Stimulated activated CD8-positive, alpha-beta memory T cell treated with anti-CD3 and anti-CD28 coated beads, Interleukin-4, amount 100 ng/mL, for 24 hours (primary cell): ENCODE measurements at places on chromosomes 6 and 20.
A peak's percentile ranks its signal among the peaks of the same experiment; 100 is the strongest.

DNA sequence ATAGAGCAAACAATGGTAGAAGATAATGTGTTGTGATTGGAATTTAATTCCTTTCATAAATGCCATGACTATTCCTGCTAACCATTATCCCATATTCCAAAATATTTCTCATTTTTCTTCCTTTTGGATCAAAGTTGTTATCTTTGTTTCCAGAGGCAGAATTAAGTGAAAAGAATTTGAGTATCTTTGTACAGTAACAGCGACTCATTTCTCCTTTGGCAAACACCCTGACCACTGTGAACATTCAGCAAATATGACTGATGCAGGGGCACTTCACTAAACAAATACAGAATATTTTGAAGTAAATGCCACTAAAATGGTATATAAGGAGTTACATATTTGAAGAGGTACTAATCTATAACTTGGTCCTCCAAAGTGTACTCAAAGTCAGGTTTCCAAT is 105.0 kb upstream of the LAMP5 start:
- no peak for DNase-seq

DNA sequence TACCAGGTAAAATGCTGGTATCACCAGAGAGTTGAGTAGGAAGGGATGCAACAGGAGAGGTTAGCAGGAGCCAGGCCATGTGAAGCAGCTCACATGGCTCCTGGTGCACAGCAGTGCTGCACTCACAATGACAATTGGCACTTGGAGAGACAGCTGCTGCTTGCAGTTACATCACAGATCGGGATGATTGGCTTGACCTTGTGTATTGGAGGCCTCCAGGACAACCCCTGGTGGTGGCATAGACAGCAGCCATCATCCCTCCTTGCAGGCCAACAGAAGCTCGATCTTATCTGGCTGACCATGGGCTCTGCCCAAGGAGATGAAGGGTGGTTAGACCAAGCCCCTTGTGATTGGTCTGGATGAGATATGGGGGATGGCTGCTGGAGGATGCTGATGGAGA is 73.0 kb downstream of the EYA2 start:
- DNase-seq: no peak

GRCh38 chr6:64170316-64170715 is 534.7 kb downstream of the PHF3 start:
- DNase-seq: no peak

DNA sequence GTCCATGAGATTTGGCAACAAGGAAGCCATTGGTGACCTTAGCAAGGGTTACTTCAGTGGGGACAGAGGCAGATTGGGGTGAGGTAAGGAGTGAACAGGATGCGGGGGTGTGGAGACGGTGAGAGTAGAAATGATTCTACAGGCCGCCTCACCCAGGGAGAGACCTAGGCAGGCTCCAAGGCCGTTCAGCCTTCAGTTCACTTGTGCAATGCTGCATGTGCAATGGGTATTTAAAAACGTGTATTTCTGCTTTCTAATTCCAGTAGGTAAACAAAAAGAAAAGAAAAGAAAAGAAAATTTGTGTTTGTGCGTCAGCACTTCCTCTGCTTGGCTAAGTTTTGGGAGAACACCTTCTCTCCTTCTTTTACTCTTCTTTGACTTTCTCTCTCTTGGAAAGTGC is 56.8 kb downstream of the BANF2 start:
- no peak for DNase-seq

- no peak for DNase-seq
Measured at GRCh38 chr6:125924697-125925358, 31.7 kb upstream of the HINT3 start.

DNA sequence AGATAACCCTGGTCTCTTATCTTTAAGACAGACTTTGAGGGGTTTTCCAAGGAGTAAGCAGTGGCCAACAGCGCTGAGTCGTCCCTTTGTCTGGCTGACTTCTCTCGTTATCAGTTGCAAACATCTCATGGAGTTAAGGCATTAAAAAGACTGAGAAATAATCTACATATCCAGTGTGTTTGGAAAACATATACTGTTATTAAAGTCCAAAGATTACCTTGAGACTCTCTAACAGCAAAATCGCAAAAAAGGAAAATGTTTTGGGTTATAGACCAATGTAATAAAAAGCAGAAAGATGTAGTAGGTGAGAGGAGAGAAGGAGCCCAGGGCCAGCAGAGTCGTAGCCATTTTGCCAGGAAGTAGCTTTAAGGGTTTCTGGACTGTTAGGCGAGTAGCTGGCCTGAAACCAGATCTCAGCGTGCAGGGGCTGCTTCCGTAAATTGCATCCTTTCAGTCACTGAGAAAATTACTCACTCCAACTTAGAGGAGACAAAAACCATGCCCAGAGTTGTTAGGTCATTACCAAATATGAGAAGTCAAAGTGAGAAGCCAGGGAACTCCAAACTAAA is 24.6 kb downstream of the MYLK4 start:
- DNase-seq: no peak

- peak; percentile 13 for DNase-seq
Measured at GRCh38 chr6:116371120-116371917, 572 bp downstream of the DSE start.

GRCh38 chr20:5843054-5843592 is 92.9 kb downstream of the SHLD1 start:
- no peak for DNase-seq

- DNase-seq: no peak
Measured at GRCh38 chr6:125955973-125956372, 597 bp upstream of the HINT3 start.

GRCh38 chr6:90222724-90223198 is 73.9 kb downstream of the BACH2 start:
- no peak for DNase-seq

DNA sequence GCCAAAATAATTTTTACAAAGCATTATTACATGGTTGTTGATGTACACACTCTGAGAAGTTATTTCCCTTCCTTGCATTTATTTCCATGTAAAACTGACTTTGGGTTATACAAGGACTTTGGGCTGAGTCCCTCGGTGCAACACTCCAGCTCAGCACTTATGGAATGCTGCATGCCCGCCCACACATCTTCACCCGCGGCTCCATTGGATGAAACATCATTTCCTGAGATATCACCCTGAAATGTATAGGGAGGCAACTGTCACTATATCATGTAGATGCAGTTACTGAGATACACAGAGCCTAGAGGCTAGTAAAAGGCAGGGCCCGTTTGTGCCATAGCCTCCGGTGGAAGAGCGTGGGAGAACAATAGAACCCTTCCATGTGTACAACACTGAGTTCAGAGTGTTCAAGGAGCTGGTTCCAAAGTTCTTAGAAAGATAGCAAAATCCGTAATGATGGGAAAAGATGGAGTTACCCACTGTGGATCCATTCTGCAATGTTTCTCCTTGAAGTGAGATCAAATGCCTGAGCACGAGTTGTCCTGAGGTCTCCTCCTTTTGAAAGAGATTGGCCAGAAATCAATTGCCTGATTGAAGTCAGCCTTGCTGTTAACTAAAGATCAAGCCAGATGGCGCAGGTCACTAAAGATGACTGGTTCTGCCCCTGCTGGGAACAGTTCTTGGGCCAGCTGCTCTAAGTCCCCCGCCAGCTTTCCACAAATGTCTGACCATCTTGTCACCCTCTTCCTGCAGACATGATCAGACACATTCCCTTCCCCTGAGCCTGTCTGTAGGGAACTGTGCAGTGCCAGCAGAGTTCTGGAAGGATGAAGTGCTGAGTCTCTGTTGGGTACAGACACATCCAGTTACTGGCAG is 100.9 kb upstream of the IYD start:
- no peak for DNase-seq

DNA sequence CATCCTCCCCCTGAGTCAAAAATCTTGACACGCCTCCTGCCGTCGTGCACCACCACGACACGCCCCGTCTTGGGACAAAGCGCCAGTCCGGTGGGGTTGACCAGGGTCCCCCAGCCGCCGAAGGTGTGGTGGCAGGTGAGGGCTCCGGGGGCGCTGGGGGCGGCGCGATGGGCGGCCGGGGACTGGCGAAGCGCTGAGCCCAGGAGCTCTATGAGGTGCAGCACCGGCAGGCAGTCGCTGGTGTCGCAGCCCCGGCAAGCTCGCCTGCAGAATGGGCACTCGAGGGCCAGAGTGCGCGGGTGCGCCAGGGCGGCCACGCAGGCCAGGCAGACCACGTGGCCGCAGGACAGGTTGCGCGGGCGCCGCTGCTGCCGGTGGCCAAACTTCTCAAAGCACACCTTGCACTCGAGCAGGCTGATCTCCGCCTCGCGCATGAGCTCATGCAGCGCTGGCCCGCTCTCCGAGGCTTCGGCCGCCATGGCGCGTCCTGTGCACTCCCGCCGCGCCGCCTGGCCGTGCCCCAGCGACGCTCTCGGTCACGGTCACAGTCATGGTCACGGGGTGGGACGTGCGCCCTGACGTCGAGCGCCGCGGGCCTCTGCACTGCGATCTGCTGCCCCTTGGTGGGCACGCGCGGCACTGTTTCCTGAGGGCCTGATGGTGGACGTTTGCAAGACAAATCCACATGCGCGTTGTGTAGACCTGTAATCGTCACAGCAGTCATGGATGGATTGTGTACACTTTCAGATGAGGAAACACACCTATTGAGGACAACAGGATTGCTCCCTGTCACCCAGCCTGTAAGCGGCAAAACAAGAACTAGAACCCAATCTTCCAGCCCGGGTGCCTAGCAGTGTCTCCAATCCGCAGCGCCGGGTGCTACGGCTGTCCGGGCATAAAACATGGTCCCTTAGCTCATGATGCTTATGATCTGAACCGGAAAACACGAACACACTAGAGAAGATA is at the start of gene NHLRC1:
Gene NHLRC1, minus strand, starts transcription at position 550 of the 966 bp plus-strand sequence. Its CDS starts 71 bp downstream, at position 479.
- DNase-seq: peak; percentile 66

DNA sequence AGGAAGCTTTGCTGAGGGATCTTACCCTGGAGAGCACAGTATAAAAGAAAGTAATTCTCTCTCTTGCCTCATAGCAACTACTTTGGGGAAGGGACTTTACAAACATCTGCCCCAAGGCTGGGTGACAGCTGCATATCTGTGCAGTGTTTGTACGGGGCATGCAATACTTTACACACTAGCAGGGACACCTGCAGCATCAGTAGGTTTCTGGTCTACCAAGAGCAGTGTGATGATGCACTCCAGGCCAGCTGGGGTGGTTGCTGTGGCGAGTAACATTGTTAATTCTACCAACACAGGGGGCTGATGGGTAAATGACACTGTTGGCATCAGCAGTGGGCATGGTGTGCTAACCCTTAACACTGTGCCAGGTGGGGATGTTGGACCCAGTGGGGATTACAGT is 48.0 kb downstream of the ADTRP start:
- no peak for DNase-seq

- no peak for DNase-seq
Measured at GRCh38 chr6:116536216-116536621, 9.3 kb downstream of the TRAPPC3L start.

DNA sequence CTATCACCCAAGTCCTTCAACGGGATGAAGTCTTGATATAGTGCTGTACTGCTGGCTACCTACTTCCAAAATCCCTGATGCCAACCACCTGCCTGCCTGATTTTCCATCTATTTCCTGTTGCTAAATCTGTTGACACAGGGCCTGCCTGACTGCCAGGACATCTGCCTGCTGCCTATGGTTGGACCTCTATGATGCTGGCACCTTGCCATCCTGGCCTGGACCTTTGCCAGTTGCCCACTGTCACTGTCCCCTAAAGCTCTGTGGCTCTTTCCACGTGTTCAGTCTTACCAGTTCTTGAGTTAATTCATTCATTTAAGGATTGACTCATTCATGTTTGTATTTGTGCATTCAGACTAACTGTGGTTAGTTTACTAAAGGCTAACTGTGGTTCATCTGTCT is 9.2 kb upstream of the RGS17 start:
- no peak for DNase-seq

DNA sequence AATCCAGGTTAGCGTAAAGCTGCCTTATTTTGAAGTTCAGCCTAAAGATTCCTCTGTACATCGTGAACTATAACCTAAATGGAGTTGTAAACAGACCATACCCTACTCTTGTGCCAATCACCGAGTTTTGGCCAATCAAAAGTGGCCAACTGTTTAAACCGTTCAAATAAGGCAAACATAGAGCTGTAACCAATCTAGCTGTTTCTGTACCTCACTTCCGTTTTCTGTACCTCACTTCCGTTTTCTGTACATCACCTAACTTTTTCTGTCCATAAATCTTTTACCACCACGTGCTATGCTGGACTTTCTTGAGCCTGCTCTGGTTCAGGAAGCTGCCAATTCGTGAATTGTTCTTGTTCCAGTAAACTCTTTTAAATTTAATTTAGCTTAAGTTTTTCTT is 39.7 kb downstream of the LBP start:
- no peak for DNase-seq

GRCh38 chr6:168035661-168036545 is 38.4 kb downstream of the KIF25 start:
- no peak for DNase-seq

DNA sequence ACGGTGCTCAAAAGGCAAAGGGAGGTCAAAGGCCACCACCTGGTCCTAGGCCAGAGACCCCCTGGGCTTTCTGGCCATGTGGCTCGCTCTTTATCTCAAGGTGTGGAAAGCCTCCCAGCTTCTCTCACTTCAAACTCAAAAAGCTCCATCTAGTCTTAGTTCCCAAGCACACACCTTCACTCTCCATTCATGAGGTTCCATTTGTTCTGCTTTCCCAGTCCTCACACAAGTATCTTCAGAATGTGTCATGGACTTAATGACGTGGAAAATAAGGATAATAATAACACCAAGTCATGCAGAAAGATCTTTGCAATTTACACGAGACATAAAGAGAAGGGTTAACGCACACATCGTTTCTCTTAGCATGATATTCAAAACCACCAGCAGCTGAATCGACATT is 219.3 kb downstream of the GMDS start:
- no peak for DNase-seq

DNA sequence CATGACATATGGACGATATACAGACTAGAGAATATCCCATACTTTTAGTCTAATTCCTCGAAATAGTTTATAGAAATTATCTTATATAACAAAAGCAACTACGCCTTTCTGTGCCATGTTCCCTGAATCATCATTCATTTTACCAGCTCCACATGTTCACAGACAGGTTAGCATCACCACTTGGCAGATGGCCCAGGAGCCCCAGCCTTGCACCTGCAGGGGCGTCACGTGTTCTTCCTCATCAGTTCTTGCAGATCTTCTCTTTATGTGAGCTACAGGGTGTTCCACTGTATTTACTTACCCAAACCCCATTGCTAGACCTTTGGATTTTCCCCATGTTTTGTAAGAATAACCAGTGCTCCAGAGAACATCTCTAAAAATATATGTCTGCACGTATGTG is 12.6 kb upstream of the BNIP5 start:
- DNase-seq: no peak

DNA sequence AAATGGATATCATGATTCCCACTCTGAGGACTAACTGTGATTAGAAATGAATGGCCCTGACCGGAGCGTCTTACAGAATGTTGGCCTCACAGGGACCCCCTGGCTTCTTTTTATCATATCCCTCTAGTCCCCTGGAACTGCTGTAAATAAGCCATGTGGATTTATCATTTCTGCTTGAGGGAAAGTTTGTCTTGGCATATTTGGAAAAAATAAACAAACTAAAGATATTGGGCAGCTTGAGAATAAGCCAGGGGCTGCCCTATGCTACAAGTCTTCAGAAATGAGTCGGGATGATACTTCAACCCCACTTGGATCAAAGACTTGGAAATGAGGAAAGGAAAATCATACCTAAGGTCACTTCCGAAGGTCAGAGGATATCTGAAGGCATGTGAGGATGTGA is 179.1 kb downstream of the THBS2 start:
- DNase-seq: no peak

- no peak for DNase-seq
Measured at GRCh38 chr6:90890683-90891330, 303.9 kb upstream of the MAP3K7 start.

GRCh38 chr6:5507131-5507681 is 245.9 kb downstream of the FARS2 start:
- DNase-seq: no peak
